ENCODE measurements at places on chromosomes 2 and 18.
A peak's percentile ranks its signal among the peaks of the same experiment; 100 is the strongest.

DNA sequence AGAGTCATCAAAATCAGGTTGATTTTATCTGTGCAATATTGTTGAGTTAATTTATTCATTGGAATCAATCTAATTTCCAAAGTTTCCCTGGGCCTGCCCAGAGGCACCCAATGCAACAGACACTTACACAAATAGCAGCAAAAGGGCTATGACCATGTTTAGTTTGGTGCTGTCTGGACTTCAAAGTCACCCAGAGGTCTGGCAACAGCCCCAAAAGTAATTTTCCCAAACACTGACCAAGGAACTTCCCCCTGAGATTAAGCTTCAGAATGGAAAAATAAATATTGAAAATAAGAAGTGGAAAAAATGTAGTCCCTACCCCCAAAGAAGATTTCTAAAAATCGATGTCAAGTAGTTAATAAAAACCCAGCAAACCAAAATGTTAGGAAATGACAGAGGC is 70.9 kb upstream of the RNF152 start:
- no peak for DNase-seq

DNA sequence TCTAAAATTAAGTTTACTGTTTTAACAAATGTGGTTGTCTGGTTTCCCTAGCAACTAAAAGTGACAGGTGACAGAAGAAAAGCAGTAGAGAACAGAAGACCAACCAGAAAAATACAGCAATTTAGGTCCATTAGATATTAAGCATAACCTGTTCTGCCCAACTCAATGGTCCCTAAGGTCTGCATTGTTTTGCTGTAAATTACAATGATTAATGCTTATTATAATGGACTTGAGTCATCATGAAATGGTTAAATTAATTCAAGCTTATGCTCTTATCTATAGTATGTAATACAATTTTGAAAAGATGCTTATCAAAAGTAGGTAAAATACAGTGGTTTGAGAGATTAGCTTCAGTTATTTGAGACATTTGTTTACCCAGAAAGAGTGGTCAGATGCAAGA is 378.0 kb downstream of the GRB14 start:
- no peak for DNase-seq

DNA sequence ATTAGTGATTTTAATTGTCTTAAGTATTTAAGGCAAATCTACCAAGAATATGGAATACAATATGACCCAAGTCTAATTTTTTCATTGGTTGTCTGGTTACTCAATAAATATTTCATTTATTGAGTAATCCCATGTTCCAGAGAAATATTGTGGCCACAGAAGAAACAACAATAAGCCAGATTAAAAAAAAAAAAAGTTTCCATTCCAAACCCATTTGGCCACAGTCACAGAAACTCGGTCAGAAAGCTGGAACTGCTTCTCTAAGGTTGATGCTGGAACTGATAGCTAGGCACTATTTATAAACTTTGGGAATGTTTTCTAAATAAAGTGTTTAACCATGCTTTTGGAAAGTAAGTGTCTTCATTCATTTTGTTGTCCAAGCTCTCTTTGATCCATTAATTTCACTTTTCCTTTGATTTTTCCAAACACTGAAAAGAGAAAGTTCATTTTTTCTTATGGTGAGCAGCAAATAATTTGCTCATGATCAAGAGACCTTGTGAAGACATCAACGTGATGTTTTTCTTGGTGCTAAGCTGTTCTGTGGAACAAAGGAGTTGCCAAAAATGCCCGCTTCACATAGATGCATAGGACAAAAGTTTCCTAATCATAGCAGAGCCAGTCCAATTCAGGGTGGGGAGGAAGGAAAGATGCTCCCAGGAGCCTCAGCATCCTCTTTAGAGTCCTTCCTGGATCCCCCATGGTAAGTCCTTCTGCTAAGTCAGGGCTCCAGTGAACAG is 72.1 kb upstream of the CCBE1 start:
- DNase-seq, result no peak

DNA sequence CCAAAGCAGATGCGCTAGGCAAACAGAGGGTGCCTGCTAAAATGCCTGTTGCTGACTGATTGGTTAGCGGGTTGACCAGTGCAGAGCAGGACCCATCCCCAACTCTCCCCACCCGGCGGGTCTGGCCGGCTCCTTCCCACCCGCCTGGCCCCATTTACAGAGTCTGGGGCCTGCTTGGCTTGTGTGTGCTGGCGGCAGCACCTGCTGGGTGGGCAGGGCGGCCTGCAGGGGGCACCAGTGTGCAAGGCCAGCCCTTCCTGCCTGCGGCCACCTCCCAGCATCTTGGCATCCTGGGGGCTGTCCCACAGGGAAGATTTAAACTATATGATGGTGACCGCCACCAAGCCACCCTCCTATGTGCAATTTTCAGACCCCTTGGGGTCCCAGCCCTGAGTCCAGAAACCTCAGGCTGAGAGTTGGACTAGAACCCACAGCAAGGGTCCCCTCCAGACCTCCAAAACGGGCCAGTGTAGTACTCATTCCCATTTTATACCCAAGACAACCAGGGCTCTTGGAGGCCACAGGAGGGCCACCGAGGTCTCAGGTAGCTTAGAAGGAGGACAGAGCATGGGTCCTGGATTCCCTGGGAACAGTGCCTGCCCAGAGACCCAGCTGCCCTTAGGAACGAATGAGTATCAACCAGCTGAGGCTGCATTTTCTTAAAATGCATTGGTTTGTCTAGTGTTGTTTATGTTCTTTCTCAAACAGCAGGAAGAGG is 173.6 kb downstream of the SMAD7 start:
- DNase-seq, result peak; percentile 44

- DNase-seq, result peak; percentile 75
Measured at GRCh38 chr18:80200171-80200931, 47.0 kb downstream of the PARD6G start.

DNA sequence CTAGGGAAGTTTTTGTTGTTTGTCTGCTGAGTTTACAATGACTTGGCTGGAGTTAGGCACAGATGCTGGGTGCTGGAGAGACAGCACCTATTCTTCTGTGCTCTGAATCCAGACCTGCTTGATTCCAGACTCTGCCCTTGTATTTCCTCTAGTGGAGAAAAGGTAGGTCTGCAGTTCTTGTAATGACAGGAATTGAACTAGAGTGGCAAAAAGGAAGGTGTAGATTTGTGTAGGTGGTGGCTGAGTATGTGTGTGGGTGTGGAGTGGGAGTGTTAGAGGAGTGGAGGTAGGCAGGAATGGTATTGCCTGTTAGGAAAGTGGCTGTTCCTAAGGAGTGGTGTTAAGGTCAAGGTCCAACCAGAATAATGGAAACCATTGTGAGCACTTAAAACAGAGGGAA is 71.9 kb upstream of the LYPD6 start:
- DNase-seq, result no peak

- no peak for DNase-seq
Measured at GRCh38 chr18:46565256-46565655, 91.8 kb downstream of the LOXHD1 start.

- no peak for DNase-seq
Measured at GRCh38 chr2:62724106-62724505, 18.6 kb downstream of the EHBP1 start.

DNA sequence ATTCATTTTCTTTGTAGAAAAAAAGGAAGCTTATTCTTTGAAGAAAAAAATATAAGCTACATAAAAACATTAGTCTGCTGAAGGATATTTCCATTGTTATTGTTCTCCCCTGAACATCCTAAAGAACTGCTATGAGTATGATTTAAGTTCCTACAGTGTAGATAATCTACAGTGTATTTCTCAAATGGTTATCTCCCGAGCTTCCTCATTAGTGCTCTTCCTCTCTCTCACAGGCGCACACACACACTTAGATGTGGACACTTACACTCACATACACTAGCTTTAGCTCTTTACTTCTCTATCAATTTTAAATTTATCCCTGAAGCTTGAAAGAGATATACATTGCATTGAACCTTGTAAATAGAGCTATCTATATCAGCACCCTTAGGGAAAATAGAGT is 681.0 kb downstream of the KCNJ3 start:
- DNase-seq, result no peak

DNA sequence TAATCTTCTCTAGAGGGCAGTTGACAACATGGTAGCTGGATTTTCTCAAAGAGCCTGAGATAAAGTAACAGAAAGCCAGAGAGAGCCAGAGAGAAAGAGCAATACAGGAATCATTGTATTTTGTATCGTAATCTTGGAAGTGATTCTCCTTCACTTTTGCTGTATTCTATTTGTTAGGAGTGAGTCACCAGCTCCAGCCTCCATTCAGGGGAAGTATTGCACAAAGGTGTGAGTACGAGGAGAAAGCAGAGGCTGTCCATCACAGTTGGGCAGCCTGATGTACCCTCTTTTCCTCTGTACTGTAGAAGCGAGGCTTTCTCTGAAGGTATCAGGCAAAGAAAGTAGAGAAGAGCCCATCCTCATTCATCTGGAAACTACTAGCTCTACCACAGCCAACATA is 176.8 kb downstream of the KCNS3 start:
- DNase-seq, result no peak

- DNase-seq, result no peak
Measured at GRCh38 chr2:60890393-60890707, 9.0 kb downstream of the REL start.

GRCh38 chr2:228675646-228676045 is 494.2 kb upstream of the SPHKAP start:
- DNase-seq, result no peak

DNA sequence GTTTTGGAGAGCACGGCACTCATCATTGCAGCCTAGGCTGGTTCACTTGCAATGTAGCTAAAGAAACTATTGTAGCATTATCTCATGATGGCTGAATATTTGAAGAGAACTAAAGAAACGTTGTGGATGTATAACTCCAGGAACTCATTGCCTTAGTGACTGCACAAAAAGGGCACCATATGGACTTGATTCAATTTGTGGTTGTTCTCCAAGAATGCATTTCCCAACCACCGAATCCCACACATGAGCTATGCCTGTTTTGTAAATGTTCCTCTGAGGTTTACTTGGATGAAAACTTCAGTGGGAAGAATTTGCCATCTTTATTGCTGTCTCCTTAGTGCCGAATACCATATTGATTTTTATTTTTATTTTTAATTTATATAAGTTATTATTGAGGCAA is 43.5 kb downstream of the DOK6 start:
- DNase-seq, result no peak

DNA sequence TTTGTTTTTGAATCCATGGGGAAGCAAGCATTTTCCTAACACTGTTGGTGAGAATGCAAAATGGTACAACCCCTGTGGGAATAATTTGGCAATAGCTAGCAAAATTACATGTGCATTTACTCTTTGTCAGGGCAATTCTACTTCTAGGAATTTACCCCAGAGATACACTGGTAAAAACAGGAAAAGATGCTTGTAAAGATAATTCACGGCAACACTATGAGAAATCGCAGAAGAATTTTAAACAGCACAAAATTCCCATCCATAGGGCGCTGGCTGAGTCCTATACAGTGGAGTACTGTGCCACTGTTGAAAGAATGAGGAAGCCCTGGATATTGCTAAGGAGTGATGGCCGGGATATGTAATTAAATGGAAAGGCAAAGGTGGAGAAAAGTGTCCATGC is 75.8 kb downstream of the DGKD start:
- DNase-seq, result no peak

DNA sequence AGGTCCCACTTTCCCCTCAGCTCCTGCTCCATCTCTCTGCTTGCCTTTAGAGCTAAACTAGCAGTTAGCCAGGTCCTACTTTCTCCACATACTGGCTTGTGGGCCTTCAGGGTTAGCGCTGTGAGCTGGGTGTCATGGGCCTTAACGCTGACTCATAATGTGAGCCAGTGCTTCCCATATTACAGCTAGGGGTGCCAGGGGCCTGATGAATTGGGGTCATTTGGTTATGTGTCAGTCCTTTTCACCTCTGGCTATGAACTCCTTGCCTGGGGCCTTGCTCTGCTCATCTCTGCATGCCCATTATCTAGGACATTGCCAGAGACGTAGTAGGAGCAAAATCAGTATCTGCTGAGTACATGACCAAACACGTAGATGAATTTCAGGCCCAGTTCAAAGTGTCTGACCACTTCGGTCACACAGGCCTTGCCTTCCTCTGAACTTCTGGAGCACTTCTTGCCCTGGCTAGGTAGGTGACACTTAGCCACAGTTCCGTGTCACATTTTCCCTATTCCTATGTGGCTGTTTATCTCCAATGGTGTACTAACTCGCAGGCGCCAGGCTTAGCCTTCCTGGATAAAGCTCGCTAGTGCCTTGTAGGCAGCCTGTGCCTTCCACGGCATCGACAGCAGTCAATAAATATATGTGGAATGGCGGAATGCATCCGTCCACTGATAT is 103.2 kb upstream of the SIX3 start:
- no peak for DNase-seq

- DNase-seq, result no peak
Measured at GRCh38 chr2:110205660-110206455, 1.0 kb upstream of the NPHP1 start.

DNA sequence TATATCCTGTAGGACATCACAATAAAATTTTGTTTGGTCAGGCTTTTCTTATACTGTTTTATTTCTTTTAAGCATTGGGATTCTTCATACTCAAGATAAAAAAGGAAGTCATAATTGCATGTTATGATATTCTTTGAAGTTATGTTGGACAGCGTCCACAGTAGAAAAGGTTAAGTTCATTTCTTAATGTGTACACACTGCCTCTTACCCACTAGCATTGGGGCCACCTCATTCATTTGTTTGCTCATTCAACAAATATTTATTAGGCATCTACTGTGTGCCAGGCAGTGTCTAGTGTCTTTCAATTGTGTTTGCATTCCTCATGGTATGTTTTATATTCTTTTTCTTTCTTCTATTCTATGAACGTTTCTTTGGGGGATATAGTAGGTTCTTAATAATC is 70.2 kb downstream of the PTPRM start:
- no peak for DNase-seq

DNA sequence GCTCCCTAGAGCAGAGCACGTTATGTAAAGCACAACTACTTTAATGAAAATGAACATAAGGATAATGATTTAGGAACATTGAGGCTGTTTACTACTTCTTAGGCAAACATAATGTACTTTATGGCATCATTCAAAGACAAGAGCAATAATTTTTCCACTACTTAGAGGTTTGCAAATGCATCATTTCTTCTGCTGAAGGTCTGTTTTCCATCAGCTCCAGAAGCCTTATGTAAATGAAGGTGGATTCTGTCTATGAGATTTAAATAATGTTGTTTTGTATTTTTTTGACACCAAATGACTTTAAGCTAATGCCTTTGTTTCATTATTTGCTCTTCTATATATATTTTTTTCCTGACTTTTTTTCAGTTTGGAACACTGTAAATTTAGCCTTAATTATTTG is 28.1 kb downstream of the MREG start:
- no peak for DNase-seq

DNA sequence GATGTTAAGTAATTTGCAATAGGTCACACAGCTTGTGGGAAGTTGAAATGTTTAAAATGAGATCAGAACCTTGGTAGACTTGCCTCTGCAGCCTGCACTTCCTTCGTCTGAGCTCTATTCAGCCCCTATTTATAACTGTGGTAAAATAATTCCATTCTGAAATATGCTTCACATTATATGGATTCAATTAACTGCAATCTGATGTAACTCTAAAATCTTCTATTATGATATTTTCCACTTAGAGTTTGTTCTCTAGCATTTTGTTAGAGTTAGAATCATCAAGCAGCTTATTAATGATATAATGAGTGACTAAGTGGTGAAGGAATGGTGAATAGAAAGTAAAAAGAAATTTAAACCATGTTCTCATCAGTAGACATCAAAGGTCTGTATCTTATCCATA is 139.6 kb upstream of the ARHGAP28 start:
- no peak for DNase-seq

Data from midbrain (tissue), 1 donor.